Peyer's patch (tissue), 4 donors: ENCODE measurements at places on chromosomes 6 and 20. TPM values are rescaled to one million over a fixed set of nuclear protein-coding genes. Genes with fewer than 3 reads are reported as not detected.

DNA sequence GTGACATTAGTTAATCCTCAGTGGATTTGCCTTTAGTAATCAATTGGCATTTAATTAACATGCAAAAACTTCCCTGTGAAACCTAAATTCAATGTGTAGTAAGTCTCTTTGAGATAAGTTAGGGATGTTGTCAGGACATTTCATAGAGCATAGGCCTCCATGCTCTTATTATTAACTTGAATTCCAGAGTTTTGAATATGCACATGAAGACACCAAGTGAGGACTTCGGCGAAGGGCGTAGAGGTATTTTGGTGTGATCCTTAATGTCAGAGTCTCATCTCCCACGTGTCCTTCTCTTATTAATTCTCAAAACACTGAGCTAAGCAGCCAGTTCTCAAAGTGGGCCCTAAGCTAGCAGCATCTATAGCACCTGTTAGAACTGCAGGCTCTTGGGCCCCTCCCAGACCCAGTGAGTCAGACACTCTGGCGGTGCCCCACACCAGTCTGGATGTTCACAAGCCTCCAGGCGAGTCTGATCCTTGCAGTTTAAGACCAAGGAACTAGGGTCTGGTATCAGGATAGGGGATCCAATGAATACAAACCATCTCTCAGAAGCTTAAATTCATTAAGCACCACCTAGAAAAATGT, 292.1 kb downstream of the QKI start:
- no peak for DNase-seq

The SAMD5 gene
- total RNA-seq: 9.7 TPM

DNA sequence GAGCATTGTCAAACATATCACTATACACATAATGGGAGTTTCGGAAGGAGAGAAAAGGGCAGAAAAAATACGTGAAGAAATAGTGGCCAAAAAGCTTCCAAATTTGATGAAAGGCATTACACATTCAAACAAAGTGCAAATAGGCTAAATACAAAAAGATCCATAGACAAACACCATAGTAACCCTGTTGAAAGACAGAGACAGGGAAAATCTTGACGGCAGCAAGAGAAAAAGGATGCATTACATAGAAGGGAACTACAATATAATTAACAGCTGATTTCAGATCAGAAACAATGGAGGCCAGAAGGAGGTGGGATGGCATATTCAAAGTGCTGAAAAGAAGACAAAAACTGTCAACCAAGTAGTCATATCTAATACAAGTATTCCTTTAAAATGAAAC, 170.8 kb downstream of the MRPL14 start:
- DNase-seq: no peak

GRCh38 chr6:122472022-122472340, 374 bp upstream of the SERINC1 start:
- DNase-seq: no peak

DNA sequence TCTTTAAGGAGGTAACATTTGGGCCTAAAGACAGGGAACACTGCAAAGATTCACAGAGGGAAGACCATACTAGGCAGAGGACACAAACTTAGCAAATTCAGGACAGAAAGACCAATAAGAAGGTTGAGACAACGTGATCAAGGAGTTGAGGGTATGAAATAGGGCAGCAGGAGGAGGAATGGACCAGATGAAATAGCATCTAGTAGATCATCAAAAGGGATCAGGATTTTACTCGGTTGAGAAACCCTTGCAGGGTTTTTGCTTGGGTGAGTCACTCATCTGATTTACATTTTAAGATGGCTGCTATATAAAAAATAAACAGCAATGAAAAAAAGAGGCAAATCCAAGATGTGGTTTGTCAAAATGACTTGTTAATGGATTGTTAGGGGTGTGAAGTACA, 4.7 kb downstream of the BCLAF1 start:
- DNase-seq: no peak

DNA sequence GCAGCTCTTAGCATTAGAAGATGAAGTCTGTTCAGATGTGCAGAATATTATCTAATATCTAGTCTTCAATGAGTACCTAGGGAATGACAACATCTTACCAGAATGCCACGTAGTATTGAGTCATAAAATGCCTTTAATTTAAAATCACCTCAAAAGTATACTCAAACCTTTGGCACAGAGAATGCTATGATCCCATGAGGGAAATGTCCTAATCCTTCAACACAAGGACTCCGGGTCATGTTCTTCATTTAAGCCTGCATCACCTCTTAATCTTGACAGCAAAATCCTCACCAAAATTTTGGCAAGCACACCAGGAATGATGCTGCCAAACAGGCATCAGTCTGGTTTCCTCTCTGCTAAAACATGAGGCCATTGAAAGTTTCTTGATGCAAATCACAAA, 23.6 kb upstream of the MARCKS start:
- no peak for DNase-seq

- no peak for DNase-seq
Observed at GRCh38 chr6:136343700-136344099, 54.1 kb upstream of the BCLAF1 start.

GRCh38 chr20:35314816-35315631, 22.8 kb upstream of the FAM83C start:
- no peak for DNase-seq

DNA sequence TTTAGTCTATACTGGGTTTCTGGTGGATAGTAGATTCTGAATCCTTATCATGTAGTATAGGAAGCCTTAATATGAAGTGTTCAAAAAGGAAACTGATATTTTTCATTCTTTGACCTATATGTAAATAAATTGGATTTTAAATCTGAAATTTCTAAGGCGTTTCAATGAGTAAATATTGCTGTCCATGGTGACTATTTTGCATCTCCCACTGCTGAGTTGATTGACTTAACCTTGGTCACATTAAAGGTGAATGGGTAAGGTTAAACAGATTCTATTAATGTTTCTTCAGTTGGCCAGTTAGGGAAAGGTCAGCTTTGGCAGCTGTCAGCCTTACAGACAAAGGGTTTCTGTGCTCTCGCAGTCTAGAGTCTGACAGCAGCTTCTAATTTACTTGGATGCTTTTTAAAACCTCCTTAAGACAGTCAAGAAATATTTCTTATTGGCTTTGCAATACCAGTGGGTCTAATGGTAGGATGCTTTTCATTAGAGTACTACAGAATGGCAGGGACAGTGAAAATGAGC, 24.8 kb downstream of the PRIM2 start:
- DNase-seq: no peak

The TMEM170B gene
- 0.85 TPM for total RNA-seq

GRCh38 chr6:158761746-158762145, 57.4 kb downstream of the EZR start:
- DNase-seq: no peak

The NRSN1 gene
- total RNA-seq: not detected

GRCh38 chr6:146910611-146911010, 293.6 kb upstream of the STXBP5 start:
- no peak for DNase-seq

The WFDC2 gene
- total RNA-seq: not detected

DNA sequence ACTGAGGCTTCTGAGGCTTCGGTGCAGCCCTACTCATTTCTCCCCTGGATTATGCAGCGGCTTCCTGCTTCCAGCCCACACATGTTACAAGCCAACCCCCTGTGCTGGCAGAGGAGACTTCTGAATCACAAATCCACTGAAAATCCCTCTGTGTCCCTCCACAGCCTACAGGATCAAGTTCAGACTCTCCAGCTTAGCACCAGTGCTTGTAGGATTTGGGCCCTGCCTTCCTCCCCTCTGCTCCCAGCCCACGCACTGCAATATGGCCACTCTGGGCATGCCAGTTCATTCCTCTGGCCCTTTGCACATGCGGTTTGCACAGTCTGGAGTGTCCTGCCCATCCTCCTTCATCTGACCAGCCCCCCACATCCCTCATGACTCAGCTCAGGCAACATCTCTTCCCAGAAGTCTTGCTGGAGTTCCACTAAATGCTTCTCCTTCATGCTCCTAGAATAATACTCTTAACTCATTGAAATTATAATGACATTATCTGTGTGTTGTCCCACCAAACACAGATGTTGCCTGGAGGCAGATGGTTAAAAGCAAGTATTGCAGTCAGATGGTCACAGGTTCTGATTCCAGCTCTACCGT, 15.9 kb upstream of the MDGA1 start:
- DNase-seq: no peak

DNA sequence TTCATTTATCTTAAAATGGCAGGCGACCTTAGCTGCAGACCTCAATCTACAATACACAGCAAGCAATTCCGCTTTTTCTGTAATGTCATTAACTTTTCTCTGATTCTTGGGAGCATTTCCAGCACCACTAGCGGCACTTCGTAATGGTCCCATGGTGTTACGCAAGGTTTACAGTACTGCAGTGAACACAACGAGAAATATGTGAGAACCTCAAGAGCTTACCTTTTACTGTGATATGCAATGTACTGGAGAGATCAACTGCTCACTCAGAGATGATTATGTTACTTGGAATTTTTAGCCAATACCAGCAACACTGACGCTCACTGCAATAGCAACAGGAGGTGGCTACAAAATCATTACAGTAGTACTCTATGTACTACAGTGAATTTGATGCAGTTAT, 2.8 kb upstream of the CEP43 start:
- DNase-seq: no peak

GRCh38 chr6:166314454-166314853, 6.3 kb upstream of the PRR18 start:
- DNase-seq: no peak

DNA sequence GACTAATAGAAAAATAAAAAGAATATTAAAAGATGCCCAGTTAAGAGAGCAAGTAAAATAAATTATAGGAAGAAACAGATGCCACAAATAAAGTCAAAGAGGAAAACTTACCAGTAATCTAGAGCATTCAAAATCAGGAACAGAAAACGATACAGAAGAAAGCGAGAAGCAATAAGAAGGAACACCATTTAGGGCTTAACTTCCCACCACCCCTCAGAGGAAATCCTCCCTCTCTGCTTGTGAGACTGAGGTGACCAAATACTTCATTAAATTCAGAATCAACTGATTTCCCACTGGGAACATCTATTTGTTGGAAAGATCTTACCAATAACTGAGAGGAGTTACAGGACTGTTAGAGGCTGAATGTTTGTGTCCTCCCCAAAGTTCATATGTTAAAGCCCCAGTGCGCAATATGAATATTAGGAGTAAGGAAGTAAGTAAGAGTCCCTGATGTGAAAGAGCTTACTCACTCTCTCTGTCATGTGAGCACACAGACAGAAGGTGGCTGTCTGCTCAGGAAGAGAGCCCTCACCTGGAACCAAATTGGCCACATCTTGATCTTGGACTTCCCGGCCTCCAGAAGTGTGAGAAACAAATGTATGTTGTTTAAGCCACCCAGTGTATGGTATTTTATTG, 19.5 kb downstream of the KATNA1 start:
- no peak for DNase-seq

GRCh38 chr6:26017632-26017966, 55.0 kb downstream of the TRIM38 start:
- peak; percentile 64 for DNase-seq

DNA sequence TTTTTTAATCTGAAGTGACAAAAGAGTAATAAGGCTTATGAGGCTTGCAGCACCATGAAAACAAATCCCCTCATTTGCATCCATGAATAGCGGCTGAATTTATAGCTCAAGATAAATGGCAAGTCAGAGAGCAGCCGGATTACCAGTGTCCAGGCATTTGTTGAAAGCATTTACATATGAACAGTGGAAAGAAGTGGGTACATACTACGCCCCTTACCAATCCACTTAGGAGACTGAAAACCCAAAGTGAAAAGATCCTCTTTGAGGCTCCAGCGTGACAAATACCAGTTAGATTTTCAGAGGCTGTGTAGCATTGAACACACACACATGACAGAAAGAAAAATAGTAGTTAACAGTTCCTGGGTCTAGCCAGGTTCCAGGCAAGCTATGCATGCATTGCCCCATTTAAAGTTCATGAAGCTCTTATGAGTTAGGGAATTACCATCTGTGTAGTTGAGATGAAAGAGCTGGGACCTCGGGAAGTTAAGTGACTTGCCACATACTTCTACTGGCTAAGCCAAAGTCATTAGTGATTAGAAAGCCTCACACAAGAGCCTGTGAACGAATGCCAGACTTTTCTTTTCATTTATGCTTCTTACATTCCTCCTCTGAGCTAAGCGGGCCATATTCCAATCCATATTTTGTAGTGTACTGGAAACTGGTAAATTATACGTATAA, 28.3 kb upstream of the NHSL1 start:
- DNase-seq: no peak

DNA sequence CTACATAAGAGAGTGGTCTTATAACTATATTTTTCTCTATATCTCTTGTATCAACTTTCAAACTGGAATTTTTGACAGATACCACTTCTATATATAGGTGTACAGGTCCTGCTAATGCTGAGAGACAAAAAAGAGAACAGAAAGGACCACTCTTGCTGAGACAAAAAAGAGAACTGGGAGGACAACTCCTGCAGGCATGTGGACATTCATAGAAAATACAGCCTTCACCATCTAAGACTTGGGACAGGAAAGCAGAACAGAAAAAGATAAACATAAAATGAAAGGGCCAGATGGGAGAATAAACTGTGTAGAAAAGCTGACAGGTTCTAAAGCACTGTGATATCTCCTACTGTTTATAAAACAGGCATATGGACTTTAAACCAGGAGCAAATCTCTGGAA, 541.0 kb upstream of the ADGRB3 start:
- DNase-seq: no peak

GRCh38 chr20:44395461-44396340, 40.2 kb downstream of the HNF4A start:
- peak; percentile 74 for DNase-seq

The NINL gene
- total RNA-seq: 10.8 TPM

- no peak for DNase-seq
Observed at GRCh38 chr20:830011-830521, 3.4 kb upstream of the FAM110A start.
